ENCODE measurements at places on chromosomes 7 and 10. TPM values are rescaled to one million over a fixed set of nuclear protein-coding genes. Genes with fewer than 3 reads are reported as not detected.
A peak's percentile ranks its signal among the peaks of the same experiment; 100 is the strongest.

Gene ADCY1
- 0.51 TPM for total RNA-seq

DNA sequence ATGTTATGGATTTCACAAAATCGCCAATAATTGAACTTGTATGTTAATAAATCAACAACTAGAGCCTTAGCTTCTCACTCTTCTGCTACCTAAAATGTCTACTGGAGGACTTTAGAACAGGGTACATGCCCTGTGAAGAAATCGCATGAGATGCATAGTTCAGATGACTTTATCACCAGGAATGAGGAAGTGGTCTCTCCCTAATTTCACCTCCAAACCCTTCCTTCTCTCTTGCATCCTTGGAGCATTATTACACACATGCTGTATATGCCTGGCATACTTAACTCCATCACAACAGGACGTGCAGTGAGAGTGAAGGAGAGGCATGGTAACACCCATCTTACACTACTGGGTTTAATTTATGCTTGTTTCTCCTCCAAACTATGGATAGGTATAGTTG, 27.8 kb downstream of the RHEB start:
- DNase-seq: peak; percentile 69

GRCh38 chr7:73999664-74000435, 28.1 kb upstream of the ELN start:
- DNase-seq: no peak

GRCh38 chr7:1762238-1762945, 92.3 kb downstream of the ELFN1 start:
- DNase-seq: no peak

DNA sequence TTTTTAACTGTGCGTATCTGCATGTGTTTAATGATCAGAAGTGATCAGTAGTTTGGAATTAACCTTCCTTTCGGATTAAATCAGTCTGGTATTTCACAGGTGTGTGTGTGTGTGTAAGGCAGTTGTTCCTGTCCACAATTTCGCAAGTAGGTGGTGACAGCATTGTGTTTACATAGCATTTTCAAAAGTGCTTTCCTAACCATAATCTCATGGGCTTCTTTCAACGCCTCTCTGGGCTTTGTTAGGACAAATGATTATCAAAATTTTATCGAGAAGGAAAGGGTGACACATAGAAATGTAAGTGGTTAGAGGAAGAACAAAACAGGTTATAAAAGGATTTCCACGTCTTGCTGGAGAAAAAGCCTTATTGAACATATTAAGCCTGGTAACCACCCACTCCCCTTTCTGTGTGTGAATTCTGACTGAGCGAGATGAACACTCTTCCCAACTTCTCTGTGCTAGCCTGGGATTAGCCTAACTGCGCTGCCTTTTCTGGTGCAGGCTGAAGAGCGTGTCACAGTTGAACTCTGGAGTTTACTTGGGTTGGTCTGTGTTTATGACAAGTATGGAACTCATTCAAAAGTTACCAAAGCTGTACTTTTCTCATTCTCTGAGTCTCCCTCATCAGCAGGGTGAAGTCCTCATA, 292.3 kb upstream of the PITRM1 start:
- DNase-seq: no peak

DNA sequence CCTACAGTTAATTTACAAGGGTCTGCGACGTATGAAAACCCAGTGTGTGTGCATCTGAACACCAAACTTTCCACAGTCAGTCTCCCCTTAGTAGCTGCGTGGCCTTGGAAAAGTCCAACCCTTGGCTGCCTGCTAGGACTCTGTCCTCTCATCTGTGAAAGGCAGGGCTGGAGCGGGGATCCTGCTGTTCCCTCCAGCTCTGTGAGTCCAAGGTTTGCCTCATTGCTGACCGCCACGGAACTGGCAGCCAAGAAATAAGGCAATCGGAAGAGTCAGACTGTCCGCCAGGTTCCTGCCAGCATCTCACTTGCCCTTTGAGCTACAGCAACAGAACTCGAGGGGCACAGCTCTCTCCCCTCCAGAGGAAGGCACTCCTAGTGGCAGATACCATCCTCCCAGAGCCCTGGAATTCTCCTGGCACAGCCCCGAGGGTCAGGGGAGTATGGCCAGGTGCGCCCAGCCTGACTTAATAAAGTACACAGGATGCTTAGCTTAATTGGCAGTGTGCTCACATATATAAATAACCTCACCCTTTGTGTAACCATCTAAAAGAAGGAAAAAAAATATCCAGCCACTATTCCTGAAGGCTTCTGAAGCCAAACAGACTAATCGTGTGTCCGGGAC, 530.1 kb upstream of the FOXK1 start:
- no peak for DNase-seq

DNA sequence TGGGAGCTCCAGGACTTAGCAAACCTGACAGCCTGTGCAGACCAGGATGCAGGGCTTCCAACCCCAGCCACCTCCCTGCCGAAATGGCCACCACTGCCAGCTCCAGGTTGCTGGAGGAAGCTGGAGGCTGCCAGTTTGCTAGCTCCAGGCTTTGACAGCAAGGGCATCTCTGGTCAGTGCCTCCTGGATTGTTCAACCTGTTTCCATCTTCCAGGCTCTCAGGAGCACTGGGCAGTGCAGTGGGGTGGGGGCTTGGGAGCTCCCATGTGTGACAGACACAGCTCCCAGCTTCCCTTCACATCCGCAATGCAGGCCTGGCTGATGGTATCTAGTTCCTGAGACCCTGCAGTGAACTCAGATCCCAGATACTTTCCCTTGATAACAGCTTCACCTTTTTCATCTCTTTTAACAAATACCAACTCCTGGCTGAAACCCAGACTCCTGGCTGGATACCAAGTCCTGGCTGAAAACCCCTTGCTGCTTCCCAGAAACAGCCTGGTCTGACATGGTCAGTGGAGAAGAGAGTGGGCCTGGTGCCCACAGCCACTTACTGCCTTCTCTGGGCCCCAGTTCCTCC, 20.8 kb upstream of the RET start:
- no peak for DNase-seq

DNA sequence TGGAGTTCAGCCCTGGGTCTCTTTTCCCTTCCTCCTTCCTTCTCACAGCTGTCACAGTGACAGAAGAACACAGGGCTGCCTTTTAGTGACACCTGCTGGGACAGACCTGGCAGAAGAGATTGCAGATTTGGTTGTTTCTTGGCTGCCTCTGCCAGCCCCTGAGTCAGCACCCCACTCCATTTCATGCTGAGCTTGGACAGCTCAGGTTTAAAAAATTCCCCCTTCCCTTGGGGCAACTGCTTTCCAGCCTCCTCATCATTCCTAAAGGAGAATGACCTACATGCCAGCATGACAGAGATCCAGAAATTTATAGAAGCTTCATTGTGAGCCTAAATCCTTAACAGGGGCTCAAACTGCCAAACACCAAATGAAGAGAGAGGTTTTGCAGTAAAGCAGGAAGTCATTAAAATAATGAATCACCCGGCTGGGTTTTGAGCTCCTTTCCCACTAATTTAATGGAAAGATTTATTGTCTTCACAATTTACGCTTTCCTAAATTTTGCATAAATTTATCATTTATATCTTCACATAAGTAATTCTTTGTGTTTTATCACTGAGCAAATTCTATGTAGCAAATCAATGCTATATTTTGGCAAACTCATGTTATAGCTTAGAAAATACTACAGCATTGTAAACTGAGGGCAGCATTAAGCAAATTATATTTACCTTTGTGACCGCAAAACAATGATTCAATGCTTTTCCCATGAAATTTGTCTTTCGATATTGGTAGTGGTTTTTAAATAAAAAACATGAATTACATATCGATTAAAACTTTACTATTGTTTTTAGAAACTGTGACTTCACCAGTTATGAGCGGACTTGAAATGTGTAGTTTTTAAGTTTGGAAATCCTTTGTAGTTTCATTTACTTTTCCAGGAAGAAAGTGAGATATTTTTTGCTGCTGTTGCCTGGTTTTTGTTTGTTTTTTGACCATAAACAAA, 399.5 kb upstream of the ANKRD30A start:
- DNase-seq: peak; percentile 64

Gene CASP2
- 18.7 TPM for total RNA-seq

GRCh38 chr10:73892310-73893030, 18.1 kb upstream of the CAMK2G start:
- no peak for DNase-seq

- DNase-seq: no peak
Observed at GRCh38 chr7:6175645-6176044, 96.8 kb downstream of the CYTH3 start.

Gene DUSP5
- total RNA-seq: 76.2 TPM

Gene FKBP9
- total RNA-seq: 72.0 TPM

- no peak for DNase-seq
Observed at GRCh38 chr10:125520968-125521367, 162.0 kb downstream of the TEX36 start.

Gene CRHR2
- not detected for total RNA-seq

Gene SFTPA1
- total RNA-seq: not detected

DNA sequence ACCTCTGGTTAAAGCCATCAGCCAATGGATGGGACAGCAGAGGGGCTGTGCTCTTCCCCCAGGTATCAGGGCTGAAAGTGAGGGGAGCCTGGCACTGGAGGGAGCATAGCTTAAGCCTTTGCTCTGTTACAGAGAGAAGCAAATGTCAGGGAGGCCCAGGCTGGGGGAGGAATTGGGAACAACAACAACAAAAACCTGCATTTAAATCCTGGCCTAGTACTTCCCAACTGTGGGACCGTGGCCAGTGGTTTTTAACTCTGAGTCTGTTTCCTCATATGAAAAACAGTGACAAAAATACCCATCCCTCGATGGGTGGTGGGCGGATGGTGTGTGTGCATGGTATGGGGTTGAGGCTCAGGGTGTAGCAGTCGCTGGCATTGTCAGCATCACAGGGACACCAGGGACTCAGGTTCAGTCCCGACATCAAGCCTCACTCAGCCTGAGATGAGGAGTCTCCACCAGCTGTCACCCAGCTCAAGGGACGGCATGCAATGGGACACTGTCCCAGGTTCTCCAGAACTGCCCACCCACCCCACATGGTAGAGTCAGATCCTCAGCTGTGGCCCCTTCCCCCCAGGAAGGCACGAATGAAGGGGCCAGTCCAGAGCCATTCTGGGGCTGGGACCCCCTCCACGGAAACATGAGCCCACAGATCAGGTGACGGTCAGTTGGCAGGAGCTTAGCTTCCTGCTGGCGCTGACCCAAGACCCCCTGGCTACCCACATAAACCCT, 74.5 kb downstream of the AFAP1L2 start:
- no peak for DNase-seq

- DNase-seq: peak; percentile 13
Observed at GRCh38 chr10:12177642-12178041, 18.0 kb downstream of the NUDT5 start.

GRCh38 chr7:139623518-139623917, 100.0 kb downstream of the CLEC2L start:
- DNase-seq: no peak

GRCh38 chr10:15182540-15183207, 14.2 kb upstream of the NMT2 start:
- no peak for DNase-seq

Gene KAT6B
- total RNA-seq: 10.1 TPM

Gene WDR86
- total RNA-seq: 0.07 TPM

- no peak for DNase-seq
Observed at GRCh38 chr7:28114056-28114455, 66.5 kb downstream of the JAZF1 start.

GRCh38 chr7:150947241-150947745, 30.8 kb downstream of the KCNH2 start:
- no peak for DNase-seq

- DNase-seq: no peak
Observed at GRCh38 chr7:16970732-16971482, 89.1 kb upstream of the AGR3 start.

DNA sequence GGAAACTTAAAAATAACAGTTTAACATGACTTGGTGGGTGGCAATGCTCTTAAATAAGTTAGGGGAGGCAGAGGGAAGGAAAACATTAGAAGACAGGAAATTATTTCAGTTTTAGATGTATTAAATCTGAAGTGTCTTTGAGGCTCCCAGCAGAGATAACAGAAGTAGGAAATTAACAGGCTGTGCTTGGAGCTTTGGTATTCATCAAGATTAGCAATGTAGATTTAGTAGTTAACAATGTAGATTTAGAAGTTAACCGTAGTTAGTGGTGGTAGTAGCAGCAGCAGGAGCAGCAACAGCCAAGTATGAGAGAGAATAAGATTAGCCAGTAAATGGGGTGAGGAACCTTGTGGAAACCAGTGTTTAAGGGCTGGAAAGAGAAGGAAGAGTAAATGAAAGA, 48.7 kb upstream of the UBN2 start:
- DNase-seq: no peak

GRCh38 chr7:29620556-29620930, 56.9 kb downstream of the PRR15 start:
- DNase-seq: no peak

Gene SPDYE5
- not detected for total RNA-seq

Gene EIF5AL1
- total RNA-seq: 0.43 TPM

- DNase-seq: no peak
Observed at GRCh38 chr10:110717781-110718589, 73.8 kb downstream of the RBM20 start.

GRCh38 chr10:128125944-128126764, at the start of gene MKI67:
Gene MKI67, minus strand, starts transcription at chr10:128126423. Its CDS starts 756 bp downstream, at chr10:128125667.
- no peak for DNase-seq

- no peak for DNase-seq
Observed at GRCh38 chr10:26310361-26310760, 93.8 kb downstream of the GAD2 start.

Gene CACUL1
- total RNA-seq: 23.2 TPM

DNA sequence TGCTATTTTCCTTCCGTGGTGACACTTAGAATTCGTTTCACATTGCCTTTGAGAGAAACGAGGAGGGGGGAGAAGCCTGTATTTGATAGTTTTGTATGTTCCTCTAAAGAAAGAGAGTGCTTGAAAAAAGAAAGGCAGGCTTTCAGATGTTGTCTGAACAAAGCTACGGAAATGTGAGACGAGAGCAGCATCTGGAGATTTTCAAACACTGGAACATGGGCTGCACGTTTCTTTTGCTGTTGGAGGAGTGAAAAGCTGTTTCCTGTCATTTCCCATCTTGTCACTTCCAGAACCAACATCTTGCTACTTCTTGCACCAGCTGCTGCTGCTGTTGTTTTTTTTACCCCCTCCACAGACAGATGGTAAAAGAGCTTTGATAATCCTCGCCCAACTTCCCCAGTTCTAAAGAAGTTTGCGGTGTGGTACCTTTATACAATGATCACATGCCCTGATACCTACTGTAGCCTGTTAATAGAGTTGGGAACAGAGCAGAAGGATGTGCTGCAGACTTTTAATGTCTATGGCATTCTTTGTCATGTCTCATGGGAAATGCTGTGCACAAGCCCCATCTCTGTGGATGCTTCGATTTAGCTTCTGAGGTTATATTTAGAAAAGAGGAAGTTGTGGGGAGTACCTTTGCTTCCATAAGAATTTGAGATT, 408.1 kb downstream of the AUTS2 start:
- no peak for DNase-seq

DNA sequence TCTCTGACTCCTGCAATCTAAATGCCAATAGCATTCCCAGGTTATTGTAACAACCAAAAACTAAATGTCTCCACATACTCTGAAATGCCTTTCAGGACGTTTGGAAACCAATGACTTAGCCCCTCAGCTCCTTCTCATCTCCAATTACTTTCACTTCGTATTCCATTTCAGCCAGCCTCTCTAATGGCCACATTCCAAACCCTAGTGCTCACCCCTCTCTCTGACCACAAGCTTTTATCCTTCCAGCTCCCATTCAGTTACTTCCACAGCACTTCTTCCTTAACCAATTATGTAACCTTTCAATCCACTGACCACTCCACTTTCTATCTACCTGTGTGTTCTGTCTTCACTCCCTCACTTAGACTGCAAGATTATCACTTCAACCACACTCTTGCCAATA, 4.3 kb downstream of the NOC3L start:
- peak; percentile 82 for DNase-seq
